ENCODE measurements at places on chromosomes 4 and X.

DNA sequence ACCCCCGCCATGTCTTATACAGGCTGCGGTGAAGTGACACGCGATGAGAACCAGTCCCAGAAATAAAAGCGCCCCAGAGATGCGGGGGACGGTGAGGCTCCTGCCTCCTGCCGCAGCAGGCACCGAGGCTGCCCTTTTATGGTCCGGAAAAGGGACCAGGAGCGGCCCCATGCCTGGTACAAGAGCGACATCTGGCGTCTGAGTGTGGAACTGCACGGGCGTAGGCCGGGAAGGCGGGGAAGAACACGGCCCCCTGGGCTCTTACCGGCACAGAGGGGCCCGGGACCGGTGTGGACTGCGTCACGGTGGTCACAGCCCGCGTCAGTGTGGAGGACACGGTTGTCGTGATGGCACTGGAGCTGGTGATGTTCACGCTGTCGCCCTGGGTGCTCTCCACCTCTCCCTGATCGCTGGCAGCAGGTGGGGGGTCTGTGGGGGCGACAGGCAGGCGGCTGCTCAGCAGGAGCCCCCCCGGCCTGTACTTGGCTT is 8.9 kb upstream of the RENBP start:
- DNase-seq: peak; percentile 81

GRCh38 chr4:27515140-27515539 is 654.5 kb downstream of the STIM2 start:
- no peak for DNase-seq

- DNase-seq: no peak
Observed at GRCh38 chr4:79147251-79147650, 178.6 kb downstream of the NAA11 start.

DNA sequence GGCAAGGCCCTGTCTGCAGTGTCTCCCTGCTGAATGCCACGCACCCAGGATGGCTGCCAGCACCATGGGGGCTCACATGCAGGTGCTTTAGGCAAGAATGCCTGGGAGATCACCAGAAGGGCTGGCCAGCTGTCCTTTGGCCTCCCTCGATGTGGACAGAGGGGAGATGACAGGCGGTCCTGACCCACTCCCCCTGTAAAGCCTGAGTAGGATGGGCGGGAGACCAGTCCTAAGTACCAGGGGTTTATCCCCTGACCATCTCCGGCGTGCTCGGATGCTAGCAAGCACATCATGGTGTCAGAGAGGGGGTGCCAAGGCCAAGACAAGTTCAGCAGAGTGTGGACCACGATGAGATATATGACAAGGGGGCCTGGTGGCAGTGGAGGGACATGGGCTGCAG is 5.3 kb downstream of the PDZD4 start:
- DNase-seq: no peak

DNA sequence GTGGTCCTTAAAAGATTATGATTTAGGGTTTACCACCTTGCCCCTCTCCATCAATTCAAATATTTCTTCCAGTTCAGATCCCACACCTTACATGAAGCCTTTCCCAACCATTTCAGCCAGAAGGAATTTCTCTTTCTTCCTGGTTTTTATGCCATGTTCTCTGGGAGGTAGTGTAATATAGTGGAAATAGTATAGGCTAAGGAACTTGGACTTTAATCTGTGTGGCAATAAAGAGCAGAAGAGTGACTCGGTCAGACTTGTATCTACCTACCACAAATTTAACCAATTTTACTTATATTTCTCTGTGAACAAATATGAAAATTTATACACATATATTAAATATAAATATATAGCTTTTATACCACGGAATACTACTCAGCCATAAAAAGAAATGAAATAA is 18.4 kb upstream of the CISD2 start:
- DNase-seq: no peak

DNA sequence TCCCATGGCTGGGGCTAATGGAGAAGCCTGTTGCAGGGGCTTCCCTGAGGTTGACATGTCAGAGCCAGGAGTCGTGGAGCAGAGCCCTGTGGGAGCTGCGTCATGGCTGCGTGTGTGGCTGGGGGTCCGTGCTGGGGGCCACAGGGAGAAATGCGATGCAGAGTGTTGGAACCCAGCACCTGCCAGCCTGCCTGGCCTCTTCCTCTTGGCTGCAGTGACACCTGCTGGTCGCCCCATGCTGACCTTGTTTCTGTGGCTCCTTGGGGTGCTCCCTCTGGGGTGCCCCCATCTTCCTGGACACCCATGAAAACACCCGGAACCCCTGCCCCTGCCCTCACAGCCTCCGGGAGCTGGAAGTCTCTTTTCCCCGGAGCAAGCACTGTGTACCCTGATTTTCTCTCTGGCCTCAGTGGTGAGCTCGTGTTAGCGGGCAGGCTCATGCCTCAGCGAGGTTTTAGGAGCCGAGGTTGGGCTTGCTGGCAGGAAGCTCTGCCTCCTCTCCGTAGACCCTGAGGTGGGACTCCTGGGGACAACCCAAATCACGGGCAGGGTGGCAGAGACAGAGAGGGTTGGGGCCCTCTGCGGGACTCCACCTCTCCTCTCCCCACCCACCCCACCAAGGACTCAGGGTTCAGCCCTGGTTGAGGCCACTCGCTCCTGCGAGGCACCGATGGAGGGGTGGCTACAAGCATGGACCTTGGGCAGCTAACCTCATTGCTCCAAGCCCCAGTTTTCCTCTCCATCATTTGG is 103.7 kb downstream of the SORCS2 start:
- DNase-seq: peak; percentile 57

GRCh38 chrX:103883533-103883932 is 51.5 kb upstream of the RAB9B start:
- no peak for DNase-seq

DNA sequence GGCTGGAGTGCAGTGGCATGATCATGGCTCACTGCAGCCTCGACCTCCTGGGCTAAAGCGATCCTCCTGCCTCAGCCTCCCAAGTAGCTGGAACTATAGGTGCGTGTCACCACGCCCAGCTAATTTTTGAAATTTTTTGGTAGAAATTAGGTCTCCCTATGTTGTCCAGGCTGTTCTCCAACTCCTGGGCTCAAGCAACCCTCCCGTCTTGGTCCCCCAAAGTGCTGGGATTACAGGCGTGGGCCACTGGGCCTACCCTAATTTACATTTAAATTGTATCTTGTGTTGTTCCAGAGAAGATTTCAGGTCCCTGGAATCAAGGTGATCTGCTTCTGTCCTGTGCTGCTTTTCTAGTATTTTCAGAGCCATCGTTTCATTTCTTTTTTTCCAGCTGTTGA is 1.2 kb upstream of the LRPAP1 start:
- DNase-seq: no peak

DNA sequence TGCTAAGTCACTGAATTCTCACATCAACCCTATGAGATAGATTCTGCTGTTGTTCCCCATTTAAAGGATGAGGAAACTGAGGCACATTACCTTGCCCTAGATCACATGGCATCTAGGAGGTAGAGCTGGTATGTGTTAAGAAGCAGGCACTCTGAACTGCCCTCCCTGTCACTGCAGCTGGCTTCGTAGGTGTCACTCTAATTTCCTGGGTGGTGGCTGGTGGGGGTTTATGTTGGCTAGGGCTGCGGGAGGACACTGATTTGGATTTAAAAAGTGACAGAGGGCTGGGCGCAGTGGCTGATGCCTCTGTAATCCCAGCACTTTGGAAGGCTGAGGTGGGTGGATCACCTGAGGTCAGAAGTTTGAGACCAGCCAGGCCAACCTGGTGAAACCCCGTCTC is 93.0 kb downstream of the ARHGAP10 start:
- DNase-seq: no peak

DNA sequence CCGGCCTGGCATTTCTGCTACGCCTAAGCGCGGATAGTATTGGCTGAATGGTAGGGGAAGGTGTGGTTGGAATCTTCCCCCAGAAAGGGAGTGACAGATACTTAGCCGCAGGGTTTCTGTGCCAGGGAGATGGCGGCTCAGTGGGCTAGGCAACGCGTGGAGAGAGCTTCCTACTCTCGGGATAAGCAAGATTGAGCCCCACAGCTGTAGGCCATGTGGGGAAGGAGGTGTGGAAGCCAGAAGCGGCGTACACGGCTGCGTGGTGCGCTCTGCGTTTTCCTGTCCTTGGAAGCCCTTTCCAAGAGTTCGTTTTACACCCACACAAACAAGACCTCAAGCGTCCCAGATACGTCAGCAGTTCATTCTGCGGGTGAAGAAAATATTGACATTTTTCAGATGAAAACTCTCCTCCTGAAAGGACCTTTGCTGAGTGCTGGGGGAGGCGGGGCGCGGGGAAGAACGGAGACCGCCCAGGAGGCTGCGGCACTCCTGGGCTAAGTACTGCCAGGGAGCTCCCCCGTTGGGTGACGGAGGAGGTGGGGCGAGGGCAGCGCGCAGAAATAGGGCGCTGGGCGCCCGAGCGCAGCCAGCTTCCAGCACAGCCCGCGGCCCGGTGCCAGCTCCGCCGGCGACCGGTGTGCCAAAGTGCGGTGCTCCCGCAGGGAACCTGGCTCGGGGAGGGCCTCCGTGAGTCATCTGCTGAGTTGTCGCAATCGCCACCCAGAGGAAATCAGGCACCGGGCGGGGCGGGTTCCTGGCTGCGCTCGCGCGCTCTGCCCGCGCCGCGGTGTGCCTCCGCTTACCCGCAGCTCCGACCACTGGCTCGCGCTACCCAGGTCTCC is at the start of gene GPAT3:
Gene GPAT3 (plus strand): TSS at position 589 of the 842 bp plus-strand sequence. CDS start 515 bp downstream, outside the sequence.
- DNase-seq: peak; percentile 41

DNA sequence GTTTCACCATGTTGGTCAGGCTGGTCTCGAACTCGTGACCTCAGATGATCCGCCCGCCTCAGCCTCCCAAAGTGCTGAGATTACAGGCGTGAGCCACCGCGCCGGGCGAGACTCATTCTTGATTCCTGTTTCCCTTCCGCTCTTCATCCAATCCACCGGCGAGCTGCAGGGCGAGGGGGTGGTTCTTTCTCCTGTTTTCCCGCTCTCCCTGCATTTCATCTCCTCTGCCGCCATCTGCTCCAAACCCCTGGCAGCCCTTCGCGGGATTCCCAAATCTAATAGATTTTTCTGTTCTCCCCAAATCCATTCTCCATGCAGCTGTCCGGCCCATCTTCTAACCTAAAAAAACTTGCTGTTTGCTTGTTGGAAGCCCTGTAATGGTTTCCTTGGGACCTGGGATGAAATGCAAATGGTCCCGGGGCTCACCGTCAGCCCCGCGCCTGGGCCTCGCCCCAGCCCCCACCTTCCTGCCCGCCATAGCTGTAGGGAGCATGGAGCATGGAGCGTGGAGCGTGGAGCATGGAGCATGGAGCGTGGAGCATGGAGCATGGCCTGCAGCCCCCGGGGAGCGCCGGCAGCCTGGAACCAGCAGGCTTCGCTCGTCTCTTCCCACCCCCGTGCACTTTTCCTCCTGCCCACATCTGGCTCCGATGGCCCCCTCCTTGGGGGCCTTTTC is 1.1 kb downstream of the ZFP42 start:
- peak; percentile 41 for DNase-seq

DNA sequence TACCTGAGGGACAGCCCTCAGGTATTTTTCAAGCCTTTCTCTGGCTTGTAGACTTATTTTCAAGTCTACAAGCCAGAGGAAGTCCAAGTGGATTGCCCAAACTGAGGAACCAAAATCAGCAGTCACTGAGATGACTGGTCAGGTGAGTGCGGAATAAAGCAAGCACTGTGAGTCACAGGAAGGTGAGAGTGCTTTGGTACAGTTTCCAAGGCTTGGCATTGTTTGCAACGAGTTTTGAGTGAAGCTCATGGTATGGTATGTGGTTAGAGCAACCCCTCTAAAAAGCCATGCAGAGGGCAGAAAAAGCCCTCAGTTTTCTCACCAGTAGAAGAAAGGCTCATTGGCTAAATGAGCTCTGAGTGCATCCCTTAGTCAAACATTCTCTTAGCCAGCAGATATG is 112.8 kb upstream of the EOLA2 start:
- DNase-seq: no peak

DNA sequence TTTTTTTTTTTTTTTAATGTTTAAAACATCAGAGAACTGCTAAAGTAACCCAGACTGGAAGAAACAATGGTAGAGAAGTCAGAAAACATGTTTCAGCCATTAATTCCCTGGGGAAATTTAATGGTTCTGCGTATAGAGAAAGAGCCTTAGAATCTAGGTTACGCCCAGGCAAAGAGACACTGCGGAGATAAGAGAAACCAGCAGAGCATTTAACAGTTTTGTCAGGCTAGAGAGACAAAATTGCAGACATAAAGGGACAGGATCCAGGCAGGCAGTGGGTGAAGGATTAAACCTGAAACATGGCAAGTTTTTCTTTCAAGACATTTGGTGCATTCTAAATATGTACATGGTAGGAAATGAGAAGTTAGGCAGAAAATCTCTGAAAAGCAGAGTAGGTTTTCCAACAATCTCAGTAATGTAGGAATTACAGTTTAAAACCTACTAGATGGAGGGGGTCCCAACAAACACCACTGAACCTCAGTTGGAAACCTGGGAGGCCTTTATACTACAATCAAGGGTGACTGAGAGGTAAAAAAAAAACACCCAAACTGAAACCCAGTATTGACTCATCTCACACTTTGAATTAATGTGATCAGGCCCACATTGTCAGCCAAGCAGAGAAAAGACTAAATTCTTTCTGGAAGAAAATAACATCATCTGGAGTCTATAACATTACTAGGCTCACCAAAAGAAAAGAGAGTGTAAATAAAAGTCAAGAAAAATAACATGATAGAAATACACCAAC is 254.2 kb upstream of the NWD2 start:
- no peak for DNase-seq

All from glutamatergic neuron (in vitro differentiated cells).